ENCODE measurements at places on chromosomes 6 and 20. TPM values are rescaled to one million over a fixed set of nuclear protein-coding genes. Genes with fewer than 3 reads are reported as not detected.

- no peak for DNase-seq
Observed at GRCh38 chr20:13930281-13930680, 60.1 kb downstream of the SEL1L2 start.

DNA sequence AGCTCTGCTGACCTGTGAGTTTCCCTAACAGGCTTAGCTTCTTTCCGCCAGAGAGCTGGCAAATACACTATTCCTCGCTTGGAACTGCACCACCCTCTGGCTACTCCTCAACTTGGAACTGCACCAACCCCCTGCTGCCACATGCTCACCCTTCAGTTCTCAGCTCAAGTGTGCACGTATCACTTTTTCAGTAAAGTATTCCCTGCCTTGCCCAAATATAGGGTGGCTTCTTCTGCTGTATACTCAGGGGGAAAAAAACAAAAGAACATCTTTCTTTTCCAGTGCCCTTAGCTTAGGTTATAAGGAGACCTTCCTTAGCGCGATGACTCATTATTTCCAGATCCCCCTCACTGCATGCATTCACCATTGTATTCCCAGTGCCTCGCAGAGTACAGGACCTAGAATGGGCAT, 21.2 kb downstream of the GNAS-AS1 start:
- no peak for DNase-seq

DNA sequence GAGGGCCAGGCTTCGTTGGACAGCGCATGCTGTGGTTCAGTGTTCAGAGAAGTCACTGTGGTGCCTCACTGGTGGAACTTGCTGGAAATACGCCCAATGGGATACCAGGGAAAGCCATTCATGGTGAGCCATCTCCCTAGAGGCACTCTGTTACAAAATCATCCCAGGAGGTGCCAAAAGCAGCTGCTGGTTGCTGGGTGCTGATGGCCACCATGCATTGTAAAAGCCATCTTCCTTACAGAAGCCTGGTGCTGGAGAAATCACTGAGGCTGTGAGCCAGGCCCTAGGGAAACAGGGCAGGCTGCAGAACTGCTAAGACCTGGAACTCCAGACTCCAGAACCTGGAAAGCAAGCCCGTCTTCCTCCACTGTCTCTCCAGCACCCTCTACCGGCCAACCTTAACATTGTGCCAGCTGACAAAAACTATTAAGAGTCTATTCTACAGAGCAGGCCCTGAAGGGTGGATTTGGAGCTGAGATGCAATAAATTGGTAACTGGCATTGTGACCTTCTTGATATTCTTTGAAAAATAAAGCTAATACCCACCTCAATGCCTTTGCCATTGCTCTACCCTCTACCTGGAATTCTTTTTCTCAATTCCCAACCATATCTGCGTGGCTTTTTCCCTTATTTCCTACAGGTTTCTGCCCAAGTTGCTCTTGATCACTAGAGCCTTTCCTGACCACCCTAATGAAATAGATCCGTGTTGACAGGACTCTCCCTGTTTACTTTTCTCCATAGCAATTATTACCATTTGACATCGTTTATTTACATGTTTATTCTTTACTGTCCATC, 18.5 kb downstream of the SNRPB start:
- peak; percentile 24 for DNase-seq

TFAP2C gene
- polyA plus RNA-seq, result not detected

UNC93A gene
- polyA plus RNA-seq, result not detected

- DNase-seq, result no peak
Observed at GRCh38 chr20:23646106-23646873, 8.5 kb upstream of the CST3 start.

MLIP gene
- polyA plus RNA-seq, result 69.5 TPM

MDFI gene
- polyA plus RNA-seq, result 41.3 TPM

- DNase-seq, result peak; percentile 43
Observed at GRCh38 chr6:112086744-112087135, 542 bp downstream of the TUBE1 start.

DNA sequence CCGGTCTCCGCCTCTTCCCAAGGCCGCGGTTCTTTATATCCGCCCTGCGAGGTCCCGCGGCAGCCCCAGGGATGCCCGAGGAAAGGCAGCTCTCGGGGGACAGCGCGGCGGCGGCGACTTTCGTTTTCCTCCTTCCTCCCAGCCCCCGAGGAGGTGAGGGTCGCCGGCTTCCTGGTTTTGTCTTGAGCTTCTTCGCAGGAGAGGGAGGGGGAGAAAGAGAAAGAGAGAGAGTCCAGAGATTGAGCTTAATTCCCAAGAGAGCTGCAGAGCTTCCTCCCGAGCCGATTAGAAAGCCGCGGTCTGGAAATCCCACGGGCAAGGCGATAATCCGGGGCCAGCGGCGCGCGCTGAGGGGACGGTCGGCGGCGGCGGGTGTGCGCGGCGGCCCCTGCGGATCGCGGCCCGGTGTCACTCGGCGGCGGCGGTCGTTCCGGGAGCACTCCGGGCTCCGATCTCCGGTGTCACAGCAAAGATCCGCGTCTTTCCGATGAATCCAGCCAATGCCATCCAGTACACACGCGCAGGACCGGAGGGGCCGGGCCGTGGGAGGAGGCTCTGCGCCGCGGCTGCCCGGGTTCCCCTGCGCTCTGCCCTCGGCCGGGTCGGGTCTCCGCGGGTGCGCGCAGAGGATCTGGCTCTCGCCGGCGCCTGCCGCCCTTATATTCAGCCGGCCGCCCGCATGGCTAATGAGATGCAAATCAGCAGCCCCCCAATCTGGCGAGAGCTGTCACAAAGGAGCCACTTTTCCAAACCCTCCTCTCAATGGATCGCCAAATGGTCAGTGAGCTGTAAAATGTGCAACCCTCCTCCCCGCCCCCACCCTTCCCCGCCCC, at the start of gene DLL1:
Gene DLL1, minus strand, starts transcription at position 783 of the 833 bp plus-strand sequence. CDS start 939 bp downstream, outside the sequence.
- no peak for DNase-seq

GRCh38 chr6:20317430-20317829, 84.2 kb upstream of the E2F3 start:
- no peak for DNase-seq

- DNase-seq, result no peak
Observed at GRCh38 chr6:46130666-46131065, 877 bp downstream of the ENPP4 start.

DNA sequence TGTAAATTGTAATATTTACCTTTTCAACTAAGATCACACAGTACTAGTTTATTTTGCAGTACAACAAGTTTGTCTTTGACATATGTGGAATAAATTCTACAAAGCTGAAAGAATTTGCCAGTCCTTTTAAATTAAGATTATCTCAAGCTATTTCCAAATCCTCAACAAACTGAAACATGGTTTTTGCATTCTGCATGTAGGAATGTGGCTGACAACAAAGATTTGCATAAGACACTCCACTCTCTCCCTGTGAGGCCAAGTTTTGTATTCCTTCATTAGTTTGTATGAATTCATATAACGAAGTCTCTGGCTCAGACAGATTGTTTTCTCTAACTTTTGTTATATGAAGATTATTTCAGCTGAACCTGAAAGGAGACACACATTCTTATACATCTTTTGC, 124.1 kb upstream of the THEMIS start:
- no peak for DNase-seq

DNA sequence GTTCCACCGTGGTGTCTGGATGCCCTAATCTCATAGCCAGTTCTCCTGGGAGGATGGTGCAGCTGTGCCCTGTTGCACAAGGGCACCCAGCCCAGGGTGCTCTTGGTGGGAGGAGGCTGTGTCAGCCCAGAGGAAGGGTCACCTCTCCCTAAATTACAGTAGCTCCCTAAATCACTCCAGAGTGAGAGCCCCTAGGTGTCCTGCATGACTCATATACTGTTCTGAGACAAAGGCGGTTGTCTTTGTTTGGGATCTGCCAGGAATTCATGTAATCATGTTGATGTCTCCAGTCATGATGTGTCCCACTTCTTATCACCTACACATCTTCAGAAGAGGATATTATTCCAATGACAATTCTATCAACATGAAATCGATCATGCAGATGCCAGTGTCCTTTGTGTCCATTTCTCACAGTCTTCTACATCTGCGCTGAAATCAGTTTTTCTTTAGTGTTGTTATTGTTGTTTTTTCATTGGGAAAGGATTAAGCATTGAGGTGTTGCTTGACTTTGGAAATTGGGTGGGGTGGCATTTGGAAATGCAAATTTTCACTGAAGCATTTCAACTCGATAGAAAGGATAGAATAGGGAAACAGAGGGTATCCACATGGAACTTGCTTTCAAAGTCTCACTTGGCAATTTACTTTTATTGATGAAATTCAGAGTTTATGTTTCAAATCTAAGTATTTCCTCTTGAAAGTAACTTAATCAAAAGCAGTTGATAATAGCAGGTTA, 19.5 kb downstream of the PERP start:
- DNase-seq, result no peak

GRCh38 chr6:90709431-90709996, 122.6 kb upstream of the MAP3K7 start:
- DNase-seq, result no peak

DNA sequence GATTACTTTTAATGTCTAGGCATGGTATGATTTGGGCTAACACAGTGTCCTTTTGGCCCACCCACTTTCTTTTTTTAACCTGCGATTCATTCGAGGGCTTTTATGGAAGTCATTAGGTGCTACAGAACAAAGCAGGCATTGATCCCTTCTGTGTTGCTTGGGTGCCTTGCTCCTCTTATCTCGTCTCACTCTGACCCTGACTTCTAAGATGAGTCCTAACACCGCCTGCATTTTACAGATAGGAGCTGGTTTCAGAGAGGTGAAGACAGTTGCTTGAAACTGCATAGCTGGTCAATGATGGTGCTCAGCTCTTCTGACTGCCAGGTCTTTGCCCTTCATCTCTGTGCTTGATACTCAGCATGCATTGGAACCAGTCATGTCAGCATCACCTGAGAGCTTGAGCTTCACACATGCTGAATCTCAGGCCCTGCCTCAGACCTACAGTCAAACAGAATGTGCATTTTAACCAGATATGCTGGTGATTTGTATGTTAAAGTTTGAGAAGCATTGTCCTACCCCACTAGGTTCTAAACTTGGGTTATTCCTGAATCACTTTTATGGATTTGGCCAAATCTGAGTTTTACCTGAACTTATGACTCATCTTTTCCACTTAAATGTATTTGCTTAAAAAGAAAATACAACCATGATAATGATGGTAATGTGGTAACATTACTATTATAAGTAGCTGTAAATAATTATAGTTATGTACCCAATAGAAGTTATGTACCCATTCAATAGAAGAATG, 142.3 kb downstream of the PLCB4 start:
- no peak for DNase-seq

GRCh38 chr6:13874191-13874549, 50.6 kb upstream of the RNF182 start:
- no peak for DNase-seq

APCDD1L gene
- 5.9 TPM for polyA plus RNA-seq

DNA sequence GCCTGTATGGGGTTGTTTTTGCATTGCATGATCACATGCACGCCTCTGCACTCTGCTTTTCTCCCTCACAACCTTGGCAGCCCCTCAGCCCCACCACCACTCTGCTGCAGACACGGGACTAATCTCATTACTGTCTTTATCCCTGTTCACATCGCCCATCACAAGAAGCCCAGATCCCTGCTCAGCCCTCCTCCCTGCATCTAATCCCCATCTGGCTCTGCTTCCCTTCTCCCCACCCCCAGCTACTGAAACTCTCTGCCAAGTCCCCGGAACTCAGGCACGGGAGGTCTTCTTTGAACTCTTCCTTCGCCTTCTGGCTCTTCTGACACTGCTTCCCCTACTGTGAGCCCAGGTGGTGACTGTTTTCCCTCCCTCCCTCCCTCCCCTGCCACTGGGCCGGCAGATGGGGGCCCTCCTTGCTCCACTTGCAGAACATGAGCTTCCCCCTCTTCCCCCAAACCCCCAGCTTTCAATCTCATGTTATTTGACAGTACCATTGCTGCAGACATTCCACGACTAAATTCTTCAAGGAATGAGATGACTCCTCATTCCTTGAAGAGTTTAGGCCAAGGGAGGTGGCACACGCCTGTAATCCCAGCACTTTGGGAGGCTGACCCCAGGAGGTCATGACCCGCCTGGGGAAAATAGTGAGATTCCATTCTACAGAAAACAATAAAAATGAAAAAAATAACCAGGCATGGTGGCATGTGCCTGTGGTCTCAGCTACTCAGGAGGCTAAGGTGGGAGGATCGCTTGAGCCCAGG, 21.9 kb upstream of the TULP1 start:
- no peak for DNase-seq

GTSF1L gene
- not detected for polyA plus RNA-seq

- no peak for DNase-seq
Observed at GRCh38 chr6:157999168-158000051, 17.7 kb downstream of the SYNJ2 start.

DNA sequence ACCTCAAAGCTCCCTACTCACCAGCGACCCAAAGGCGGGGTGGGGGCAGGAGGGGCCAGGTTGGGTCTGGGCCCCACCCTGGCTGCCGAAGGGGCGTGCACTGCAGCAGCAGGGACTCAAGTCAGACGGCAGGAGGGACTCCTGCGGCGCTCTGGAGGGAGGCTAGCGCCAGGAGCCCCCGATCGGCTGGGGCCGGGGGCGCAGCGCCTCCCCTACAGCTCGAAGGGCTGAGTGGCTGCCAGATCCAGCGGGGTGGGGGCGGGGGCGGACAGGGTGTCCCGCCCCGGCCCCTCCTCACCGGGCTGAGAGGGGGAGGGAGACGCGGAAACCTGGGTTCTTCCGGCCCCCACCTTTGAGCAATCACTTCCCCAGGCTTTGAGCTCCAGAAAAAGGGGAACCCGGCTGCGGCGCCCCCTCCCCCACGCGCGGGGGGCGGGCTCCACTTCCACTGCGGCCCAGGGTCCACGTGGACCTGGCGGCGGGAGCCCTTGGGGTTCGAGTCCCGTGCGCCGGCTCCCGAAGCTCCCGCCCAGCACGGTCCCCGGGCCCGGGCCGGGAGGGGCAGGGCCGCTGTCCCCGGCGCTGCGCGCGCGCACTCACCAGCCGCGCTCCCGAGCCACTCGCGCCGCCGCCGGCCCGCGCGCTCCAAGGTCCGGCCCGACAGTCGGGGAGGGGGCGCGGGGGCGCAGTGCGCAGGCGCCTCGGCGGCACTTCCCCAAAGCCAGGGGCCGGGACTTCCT, at the start of gene RGS19:
Gene RGS19, minus strand, starts transcription at position 246 of the 740 bp plus-strand sequence. CDS start 2,632 bp downstream, outside the sequence.
- DNase-seq, result peak; percentile 38

DNA sequence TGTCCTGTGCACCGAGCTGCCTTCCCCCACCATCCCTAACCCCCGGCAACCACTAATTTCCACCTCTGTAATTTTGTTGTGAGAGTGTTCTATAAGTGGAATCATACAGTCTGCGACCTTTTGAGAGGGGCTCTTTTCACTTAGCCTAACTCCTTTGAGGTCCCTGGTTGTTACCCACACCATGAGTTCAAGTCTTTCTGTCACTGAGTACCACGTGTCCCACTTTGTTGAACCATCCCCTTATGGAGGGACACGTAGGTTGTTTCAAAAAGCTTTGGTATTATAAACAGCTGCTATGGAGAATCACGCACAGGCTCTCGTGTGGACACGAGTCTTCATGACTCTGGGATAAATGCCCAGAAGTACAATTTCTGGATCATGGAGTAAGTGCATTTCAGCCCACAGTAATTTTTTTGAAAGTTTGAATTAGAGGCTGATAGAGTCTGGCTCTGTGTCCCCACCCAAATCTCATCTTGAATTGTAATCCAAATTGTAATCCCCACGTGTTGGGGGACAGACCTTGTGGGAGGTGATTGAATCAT, 9.5 kb downstream of the FAM209B start:
- DNase-seq, result peak; percentile 6

CLPSL1 gene
- not detected for polyA plus RNA-seq

POM121L2 gene
- not detected for polyA plus RNA-seq
